ENCODE measurements at places on chromosomes 3 and 15.

- DNase-seq, result no peak
Measured at GRCh38 chr15:71713191-71713809, 97.1 kb upstream of the NR2E3 start.

DNA sequence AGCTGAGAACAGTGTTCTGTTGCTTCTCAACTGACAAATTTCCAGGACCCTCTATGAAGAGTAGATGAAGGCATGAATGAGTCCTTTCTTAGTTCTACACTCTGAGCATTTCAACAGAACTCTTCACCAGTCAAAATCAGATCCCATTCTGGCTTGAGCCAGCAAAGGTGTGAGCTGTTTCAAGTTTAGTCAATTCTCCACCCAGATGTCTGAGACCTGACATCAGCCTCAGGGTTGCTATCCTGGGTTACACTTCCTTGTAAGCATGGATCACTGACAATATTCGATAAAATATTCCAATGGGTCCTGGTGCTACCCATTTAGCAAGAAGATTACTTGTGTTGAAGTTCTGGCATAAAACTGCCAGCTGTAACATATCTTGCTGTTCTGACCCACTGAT lies 97.6 kb upstream of the PPP2R3A start:
- DNase-seq, result no peak

- no peak for DNase-seq
Measured at GRCh38 chr15:77312523-77312922, 107.4 kb downstream of the PEAK1 start.

DNA sequence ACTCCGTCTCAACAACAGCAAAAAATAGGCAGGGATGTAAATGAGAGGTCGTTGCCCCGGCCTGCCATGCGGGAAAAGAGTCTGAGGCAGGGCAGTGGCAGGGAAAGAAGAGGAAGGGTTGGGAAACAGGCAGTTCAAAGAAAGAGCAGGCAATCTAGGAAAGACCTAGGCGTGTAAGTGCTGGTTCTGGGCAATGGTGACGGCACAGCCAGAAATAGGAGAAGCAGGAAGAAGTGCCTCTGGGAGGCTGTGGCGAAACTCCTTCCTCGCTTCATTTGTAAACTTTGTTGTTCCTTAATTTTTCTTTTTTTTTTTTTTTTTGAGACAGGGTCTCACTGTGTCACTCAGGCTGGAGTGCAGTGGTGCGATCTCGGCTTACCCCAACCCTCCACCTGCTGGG lies 4.3 kb downstream of the SLC51A start:
- DNase-seq, result no peak

DNA sequence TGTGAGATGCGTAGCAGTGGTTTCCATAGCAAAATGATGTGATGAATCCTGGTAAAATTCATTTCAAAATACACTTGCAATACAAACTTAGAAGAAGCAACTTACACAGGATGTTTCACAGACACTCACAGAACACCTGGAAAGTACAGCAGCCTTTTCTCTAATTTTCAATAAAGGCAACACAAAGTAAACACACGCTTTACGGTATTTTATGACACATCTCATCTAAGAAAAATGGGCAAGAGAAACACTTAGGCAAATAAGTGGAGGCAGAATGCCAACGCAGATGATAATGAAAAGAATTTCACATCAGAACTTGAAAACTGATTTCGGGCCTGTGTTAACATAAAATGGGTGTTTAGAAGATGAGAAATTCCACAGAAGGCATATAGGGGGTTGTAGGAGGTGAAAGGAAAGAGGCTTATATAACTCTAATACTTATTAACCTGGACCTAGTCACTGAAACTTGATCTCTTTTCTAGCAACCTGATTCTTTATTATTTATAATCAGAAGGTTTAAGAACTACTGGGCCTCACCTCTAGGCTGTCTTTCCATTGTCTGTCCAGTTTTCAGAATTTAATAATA lies 25.6 kb upstream of the MAP3K13 start:
- no peak for DNase-seq

GRCh38 chr15:68184616-68185480 lies 20.3 kb downstream of the CALML4 start:
- no peak for DNase-seq

GRCh38 chr3:17800232-17800631 lies 57.8 kb upstream of the TBC1D5 start:
- no peak for DNase-seq

DNA sequence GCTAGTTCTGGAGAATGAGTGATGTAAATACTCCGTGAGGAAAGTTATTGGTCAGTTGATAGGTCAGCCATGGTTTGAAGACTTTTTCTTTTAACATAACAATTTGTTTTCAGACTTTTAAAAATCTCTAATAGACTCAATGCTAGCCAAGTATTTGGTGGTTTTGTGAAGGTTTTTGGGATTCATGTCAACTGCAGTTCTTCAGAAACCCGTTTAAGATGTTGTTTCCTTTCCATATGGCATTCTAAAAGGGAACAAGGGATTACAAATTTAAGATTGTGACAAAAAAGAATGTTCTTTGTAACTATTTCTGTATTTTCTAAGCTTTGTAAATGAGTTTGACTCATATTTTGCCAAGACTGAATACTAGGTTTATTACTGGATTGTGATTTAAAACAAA lies 281.7 kb upstream of the COL8A1 start:
- no peak for DNase-seq
